ENCODE measurements at places on chromosomes 2 and 18.

- DNase-seq = no peak
Observed at GRCh38 chr18:43596105-43596712, 318.9 kb upstream of the SYT4 start.

- DNase-seq = no peak
Observed at GRCh38 chr2:207241198-207241597, 75.5 kb upstream of the KLF7 start.

DNA sequence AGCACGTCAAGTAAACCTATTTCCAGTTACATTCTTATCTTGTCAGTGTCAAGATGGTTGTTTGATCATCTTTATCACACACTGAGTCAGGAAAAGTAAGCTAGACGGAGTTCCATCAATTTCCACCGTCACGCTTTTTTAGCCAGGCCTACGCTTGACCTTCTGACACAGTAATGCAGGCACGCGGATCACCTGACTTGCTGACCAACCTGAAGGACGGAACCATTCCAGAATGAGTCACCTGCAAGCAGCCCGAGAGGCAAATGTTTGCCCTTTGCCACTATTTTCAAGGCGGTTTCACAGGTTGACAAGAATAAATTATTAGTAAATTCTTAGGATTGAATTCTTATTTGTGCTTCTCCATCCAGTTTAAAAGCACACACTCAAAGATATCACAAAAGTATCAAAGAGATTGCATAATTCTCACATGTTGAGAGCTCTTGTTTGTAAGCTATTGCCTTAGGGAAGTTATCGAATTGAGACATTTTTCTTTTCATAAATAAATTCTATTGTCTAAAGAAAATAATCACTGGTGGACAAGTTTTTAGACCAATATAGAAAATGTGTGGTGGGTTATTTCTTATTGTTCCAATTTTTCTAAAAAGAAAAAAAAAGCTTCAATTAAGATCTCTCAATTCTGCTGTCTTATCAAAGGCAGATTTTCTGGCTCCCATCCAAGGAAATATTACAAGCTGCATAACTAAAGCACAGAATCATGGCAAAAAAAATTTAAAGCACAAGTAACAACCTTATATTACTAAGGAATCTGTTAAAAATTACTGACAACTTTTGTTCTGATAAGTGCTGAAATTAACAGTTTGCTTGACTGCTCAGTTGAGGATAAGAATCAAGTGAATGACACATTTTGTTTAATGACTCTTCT lies 31.9 kb downstream of the UXS1 start:
- DNase-seq = no peak

GRCh38 chr2:191693778-191694177 lies 15.8 kb downstream of the NABP1 start:
- no peak for DNase-seq

DNA sequence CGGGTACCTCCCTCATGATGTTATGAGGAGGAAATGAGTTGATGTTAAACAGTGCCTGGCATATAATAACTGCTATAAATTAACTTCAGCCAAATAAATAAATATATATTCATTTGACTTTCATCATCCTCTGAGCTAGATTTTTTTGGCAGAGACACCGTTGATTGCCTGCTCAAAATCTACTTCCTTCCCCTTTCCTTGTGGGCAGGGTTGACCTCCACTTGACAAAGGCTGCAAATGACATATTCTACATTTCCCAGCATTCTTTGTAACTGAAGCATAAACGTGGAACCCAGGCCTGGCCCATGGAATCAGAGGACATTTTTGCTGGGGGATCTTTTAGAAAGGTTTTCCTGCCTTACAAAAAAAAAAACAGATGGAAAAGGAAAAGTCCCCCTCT lies 177.8 kb downstream of the TXNL1 start:
- DNase-seq = no peak

DNA sequence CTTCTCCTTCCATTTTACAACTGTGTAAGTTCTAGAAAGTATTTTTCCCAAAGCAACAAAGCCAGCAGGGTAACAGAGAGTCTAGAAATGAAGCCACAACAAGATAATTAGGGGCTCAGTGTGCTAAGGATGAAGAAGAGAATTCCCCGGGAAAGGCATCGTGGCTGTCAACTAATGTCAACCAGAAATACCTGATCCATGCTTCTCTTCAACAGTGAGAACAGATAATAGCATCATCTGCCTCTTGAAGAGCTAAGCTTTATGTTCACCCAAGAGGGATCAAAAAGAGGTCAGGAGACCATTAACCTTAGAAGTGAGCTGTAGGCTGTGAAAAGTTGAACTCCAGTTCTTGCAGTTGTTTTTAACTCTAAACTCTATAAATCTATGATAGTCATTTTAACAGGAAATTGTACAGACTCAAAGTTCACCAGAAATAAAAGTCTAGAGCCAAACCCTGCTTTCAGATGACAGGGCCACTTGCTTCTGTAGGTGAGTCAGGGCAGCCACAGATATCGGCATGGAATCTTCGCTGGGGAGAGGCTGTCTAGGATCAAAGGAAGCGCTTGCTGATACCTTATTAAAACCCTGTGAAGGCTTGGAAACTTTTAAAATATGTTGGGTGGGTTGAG lies 540.7 kb upstream of the ID2 start:
- no peak for DNase-seq

GRCh38 chr2:144834998-144835633 lies 315.2 kb upstream of the ZEB2 start:
- DNase-seq = no peak

DNA sequence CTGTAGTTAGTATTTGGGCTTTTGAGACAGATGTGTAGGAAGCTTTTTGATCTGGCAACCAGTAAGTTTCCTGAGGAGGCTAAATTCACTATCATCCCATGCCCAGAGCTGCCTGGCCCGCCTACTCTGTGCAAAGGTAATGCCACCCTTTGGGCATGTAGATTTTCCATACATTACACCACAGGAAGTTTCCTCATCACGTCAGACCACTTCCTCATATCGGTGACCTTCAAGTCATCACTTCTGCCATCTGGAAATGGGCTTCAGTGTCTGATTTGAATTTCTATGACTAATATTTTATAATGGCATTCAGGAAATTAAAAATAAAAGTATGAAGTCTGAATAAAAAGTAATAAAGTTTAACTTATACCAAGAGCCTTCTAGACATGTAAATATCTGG lies 825.4 kb downstream of the DCDC2C start:
- no peak for DNase-seq
